ENCODE measurements at places on chromosomes 1 and 21.

DNA sequence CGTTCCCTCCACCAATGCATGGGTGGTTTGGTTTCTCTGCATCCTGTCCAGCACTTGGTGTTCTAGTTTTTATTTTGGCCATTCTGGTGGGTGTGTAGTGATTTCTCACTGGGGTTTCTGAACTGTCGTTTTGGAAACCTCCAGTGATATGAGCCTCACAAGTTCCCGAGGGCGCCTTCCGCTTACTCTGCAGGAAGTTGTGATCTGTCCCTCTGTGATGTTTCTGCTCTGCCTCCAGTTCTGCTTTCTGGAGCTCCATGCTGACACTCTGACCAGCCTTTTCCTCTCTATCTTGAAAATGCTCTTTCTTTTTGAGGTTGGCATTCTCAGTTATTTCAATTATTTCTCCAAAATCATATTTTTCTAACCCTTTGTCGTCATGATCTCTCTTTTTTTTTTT lies 111.6 kb downstream of the PLD5 start:
- DNase-seq: no peak

GRCh38 chr1:228852511-228853088 lies 117.3 kb downstream of the RHOU start:
- no peak for DNase-seq

GRCh38 chr1:161707503-161707902 lies 474 bp downstream of the FCRLA start:
- DNase-seq: no peak

GRCh38 chr1:226199971-226200370 lies 13.4 kb upstream of the ACBD3 start:
- no peak for DNase-seq

DNA sequence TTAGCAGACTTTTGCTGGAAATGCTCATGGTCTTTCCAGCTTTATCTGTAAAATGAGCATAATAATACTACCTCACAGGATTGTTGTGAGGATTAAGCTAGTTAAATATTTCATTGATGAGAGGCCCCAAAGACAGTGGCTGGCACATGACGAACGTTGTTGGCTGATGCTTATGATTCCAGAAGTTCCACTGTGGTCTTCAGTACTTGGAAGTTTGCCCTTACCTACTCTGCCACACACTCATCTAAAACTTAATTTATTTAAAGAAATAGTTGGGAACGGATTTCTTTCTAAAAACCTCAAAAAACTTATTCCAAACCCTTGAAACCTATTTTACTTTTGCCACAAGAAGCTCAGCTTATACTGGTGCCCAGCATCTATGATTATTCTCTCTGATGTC lies 170.7 kb downstream of the DHRS3 start:
- no peak for DNase-seq

GRCh38 chr1:45787905-45788304 lies 15.5 kb upstream of the MAST2 start:
- DNase-seq: no peak

- DNase-seq: no peak
These were observed 1023.2 kb downstream of the KCNT2 start for GRCh38 chr1:195584870-195585624.

- no peak for DNase-seq
These were observed 599.0 kb downstream of the KIF26B start for GRCh38 chr1:245753807-245754206.

- DNase-seq: no peak
These were observed 8.1 kb upstream of the F5 start for GRCh38 chr1:169594391-169594790.

GRCh38 chr1:37634244-37634991 lies at the start of gene RSPO1:
RSPO1 (minus strand) TSS chr1:37634892; CDS start chr1:37629661, 5,231 bp downstream.
- DNase-seq: no peak

- no peak for DNase-seq
These were observed 57.0 kb upstream of the TARBP1 start for GRCh38 chr1:234535763-234536515.

GRCh38 chr21:14685568-14685967 lies 139.5 kb upstream of the SAMSN1 start:
- DNase-seq: no peak

- no peak for DNase-seq
These were observed 75.4 kb upstream of the VTCN1 start for GRCh38 chr1:117286145-117286544.

DNA sequence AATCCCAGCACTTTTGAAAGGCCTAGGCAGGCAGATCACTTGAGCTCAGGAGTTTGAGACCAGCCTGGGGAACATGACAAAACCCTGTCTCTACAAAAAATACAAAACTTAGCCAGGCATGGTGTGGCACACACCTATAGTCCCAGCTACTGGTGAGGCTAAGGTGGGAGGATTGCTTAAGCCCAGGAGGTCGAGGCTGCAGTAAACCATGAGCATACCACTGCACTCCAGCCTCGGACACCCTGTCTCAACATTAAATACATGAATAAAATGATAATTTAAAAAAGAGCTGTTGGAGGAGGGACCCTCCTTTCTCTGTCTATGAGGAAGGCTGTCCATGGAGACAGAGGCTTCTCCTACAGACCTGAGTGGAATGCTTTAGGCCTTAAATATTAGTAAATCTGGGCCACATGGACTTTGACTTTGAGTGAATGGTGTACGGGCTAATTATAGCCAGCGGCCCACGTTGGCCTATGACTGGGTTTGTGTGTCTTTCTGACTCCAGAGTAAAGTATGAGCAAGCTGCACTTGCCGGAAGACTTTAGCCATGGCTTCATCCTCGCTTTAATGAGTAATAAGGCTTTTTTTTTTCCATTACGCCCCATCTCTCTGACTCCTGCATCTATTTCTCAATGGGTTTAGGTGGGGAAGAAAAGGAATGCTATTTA lies 21.3 kb downstream of the RAB3B start:
- no peak for DNase-seq

All from NCI-H2081 (cell line).